ENCODE measurements at places on chromosomes 16 and 17.

DNA sequence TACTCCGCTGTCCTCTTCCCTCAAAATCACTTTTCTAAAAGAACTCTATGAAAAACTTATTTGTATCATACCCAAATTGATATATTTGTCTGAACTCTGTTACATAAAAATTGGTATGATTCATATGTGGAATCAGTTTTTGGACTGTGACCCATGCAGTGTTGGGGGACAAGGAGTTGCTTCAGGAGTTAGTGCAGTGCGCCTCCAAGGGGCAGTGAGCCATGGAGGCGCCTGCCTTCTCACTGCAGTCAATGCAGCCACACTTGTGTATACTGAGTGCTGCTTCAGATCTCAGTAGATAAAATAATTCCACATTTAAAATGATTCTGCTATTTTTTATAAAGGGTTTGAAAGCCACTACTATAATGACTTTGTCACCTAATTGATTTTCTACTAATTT, 32.5 kb downstream of the DGKE start:
- DNase-seq: no peak

DNA sequence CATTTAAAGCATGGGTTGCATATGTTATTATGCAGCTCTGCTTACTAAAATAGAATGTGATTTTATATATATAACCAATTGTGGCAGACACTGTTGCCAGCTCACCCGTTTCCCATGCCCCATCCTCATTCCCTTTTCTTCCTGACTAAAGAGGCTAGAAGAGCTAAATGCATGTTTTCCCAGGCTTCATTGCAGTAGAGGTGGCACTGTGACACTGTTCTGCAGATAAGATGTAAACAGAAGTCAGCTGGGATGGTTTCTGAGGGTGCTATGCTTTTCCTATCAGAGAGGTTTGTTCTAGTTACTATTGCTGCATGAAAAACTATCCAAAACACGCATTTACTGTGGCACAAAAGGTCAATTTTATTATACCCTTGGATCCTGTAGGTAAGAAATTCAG, 5.7 kb upstream of the TOB1 start:
- DNase-seq: no peak

DNA sequence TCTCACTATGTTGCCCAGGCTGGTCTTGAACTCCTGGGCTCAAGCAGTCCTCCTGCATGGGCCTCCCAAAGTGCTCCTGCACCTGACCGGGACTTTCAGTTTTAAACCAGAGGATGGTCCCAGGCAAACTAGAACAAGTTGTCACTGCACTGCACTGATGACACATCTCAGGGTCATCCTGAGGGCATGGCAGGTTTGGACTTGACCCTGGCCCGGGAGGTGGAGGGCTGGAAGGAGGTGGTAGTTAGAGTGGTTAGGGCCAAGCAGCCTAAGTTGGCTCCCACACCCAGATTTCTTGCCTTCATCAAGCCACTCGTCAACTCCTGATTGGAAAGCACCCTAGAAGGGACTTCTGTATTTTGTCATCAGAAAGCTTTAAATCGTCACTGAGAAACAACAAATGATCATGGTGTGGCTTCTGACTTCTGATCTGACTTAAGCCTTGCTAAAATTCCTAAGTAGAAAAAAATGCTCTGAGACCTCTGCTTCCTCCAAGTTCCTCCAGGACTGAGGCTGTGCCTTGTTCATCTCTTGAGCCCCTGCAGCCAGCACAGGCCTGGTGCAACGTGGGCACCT, 43.5 kb downstream of the EMP2 start:
- no peak for DNase-seq

GRCh38 chr16:31397096-31397660, 4.0 kb downstream of the ITGAD start:
- no peak for DNase-seq

DNA sequence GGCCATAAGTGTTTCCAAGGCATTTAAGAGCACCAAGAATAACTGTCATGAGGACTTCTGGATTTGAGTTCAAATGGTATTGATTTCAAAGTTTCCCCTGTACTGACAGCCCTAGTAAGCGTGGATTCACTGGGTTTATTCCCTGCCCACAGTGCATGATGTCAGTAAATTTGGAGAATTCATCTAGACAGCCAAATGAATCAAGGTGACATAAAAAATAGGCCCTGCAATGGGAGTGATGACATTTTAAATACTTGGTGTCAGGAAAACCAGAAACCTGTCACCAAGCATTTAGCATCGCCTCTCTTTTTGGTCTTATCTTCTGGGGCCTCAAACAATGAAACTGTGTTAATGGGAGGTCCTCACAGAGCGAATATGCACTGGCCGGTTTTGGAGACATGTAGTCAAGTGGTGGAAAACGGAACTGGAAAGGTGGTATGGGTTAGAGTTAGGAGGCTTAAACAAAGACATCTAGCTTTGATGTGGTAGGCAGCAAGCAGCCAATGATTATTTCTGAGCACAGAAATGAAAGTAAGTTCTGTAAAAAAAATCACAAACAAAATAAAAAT, 29.1 kb downstream of the COG4 start:
- DNase-seq: no peak

- DNase-seq: no peak
These were observed 116.8 kb downstream of the HIC1 start for GRCh38 chr17:2171702-2172076.

- no peak for DNase-seq
These were observed 19.6 kb upstream of the RFFL start for GRCh38 chr17:35083071-35083470.

DNA sequence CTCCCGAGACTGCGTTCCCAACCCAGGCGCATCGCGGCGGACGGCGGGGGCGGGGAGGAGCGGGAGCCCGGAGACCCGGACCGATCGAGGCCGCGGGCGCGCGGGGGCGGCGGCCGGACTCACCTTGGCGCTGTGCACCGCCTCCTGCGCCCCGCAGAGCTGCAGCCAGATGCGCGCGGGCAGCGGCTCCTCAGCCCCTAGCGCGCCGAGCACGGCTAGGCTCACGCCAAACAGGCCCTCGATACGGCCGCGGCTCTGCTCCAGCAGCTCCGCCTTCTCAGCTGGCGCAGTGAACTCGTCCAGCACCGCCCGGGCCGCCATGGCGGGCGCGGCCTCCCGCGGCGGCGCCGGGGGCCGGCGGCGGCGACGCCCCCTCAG, 339 bp downstream of the N4BP1 start:
- no peak for DNase-seq

DNA sequence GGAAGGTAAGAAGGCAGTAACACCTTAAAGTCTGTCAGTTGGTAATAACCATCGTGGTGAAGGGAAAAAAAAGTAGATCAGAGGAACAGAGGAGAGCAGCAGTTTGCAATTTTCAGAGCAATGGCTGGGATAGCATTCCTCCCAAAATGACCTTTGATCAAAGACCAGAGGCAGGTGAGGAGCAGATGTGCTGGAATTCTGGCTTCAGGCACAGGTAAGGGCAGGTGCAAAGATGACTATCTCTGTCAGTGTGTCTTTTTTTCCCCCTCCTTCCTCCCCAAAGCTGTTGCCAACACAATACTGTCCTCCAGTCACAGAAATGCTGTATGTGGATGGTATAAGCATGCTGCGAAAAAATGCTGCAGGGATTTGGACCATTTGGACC, 166.7 kb downstream of the XYLT1 start:
- DNase-seq: no peak

GRCh38 chr16:369866-370436, 387 bp downstream of the MRPL28 start:
- DNase-seq: no peak

GRCh38 chr17:74746922-74747321, 1.5 kb upstream of the NHERF1 start:
- DNase-seq: no peak

GRCh38 chr17:80262775-80263244, 2.2 kb downstream of the RNF213 start:
- no peak for DNase-seq

DNA sequence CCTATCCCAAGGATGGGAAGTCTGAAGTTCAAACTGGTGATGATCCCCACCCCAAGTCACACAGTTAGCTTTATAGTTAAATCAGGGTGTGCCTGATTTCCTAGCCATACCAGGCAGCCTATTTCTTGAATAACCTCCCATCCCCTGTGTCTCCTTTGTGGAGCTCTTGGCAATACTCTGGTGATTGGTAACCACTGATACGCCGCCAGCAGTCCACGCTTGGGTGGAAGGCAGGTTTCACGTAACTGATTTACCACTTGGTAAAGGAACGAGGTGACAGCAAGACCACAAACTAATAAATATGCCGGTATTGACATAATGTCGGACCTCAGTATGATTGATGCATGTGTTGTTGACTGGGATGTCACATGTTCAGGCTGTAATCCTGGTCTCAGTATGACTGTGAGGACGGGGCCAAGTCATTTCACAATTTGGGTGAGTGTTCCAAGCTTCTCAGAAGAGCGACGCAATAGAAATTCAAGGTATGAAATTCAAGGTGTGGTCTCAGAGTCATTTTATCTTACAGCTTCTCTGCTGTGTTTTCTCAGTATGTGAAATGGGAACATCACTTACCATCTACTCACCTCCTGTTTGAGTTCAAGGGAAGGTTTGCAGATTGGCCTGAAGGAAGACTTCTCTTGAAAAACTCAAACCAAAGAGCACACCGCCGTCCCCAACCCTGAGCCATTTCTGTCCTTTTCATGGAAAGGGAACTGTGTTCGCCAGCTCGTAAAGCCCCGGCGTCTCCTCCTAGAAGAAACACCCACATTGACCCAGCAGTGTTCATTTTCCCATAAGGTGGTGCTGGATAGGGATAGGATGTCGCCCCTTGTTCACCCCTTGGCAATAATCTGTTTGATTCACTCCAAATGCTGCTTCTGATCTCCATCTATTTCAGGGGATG, 678.9 kb downstream of the WWOX start:
- DNase-seq: no peak

DNA sequence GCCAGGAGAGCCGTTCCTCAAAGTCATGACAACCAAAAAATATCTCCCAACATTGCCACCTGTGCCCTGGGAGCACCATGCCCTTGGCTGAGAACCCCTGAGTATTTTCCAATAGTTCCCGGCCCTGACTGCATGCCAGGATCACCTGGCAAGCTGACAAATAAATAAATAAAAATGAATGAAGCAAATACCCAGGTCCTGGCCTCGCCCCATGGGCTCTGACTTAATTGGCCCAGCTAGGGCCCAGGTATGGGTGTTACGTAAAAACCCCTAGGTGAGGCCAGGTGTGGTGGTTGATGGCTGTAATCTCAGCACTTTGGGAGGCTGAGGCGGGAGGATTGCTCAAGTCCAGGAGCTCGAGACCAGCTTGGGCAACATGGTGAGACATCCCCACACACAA, 2.7 kb upstream of the C16orf74 start:
- DNase-seq: no peak

DNA sequence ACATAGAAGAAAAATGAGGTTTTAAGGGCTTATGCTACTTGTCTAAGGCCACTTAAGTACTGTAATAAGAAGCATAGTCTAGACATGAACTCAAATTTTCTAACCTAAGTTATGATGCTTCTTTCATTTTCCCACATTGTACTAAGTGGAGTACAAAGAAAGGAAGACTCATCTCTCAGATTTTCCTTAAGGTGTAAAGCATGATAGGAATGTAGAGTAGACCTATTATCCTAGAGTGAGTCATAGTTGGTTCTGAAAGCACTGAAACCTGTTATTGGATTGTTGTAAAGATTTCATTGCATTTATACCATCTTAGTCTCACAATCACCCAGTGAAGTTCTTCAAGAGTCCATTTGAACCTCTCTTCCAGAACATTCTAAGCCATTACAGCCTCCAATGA, 343.8 kb downstream of the TOX3 start:
- DNase-seq: no peak

DNA sequence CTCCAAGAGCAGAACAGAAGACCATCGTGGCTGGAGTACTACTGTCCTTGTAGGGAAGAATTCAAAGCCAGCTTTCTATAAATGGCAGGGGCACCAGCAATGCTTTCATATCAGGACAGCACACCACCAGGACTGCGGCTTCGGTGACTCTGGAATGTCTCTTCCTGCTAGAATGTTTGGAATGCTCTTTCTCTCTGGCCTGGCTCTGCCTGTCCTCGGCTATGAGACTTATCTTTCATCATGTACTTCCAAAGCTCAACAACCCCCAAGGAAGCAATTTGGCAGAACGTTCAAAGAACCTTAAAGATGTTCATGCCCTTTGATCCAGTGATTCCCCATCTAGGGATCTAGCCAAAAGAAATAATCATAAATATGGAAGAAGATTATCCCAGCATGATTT, 52.7 kb upstream of the NOG start:
- no peak for DNase-seq

DNA sequence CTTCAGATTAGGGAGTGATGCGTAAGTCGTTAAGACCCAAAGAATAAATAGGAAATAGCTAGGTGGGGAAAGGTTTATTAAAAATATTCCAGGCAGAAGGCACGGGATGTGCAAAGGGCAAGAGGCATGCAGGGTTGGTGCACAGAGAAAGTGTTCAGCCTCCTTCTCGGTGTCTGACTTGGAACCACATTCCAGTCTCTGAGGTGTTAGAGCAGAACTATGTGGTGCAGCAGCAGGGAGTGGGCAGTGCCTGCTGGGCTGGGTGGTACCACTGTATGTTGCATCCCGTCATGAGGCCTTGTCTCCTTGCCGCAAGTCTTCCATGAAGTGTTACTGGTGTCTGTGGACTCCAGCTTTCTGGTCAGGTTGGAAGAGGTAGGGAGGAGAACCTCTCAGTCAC, 11.1 kb downstream of the NKD1 start:
- no peak for DNase-seq

DNA sequence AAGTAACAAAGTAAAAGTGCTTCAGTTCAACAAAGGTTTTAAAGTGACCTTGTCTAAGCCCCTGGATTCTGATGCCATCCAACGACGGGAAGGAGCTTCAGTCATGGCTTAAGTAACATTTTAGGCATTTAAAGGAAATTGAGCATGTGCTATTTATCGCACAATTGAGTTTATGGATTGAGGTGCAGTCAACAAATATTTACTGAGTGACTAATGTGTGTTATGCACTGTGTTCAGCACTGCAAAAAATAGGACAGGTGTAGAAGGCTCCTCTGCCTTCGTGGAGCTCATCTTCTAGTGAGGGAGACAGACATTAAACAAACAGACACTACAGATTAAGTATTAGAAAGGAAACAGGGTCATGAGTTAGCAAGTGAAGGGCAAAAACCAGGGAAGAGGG, 12.5 kb downstream of the TMIGD1 start:
- no peak for DNase-seq

DNA sequence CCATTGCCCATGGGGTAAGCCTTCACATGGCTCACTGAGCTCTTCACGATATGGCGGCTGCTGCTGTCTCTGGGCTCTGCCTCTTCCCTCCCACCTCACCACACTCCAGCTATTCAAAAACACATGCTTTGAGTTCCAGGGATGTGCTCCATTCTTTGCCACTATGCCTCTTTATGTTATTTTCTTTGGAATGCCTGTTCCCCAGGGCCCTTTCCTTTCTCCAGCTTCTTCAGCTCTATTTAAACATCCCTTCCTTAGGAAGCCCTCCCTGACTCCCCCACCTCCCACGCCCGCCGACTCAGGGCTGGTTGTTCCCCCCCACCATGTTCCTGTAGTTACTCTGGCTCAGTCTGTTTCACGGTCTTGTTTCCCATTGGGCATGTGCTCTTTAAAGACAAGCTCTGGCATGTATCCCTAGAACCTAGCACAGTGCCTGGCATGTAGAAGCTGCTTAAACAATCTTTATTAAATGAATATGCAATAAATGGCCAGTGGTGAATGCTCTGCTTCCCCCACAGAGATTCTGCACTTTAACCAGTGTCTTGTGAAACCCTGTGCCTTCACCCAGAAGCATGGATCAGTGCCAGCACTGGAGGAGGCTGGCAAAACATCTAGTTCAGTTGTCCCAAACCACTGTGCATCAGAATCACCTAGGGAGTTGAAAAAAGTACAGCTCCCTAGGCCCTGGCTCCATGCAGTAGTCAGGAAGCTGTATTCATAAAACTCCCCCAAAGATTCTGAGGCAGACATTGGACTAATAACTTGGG, 6.9 kb downstream of the MYCBPAP start:
- DNase-seq: no peak
